Erythroblast (primary cell): ENCODE measurements at places on chromosomes 6 and 20.

- DNase-seq: no peak
Measured at GRCh38 chr20:59576216-59576953, 28.0 kb upstream of the PHACTR3 start.

DNA sequence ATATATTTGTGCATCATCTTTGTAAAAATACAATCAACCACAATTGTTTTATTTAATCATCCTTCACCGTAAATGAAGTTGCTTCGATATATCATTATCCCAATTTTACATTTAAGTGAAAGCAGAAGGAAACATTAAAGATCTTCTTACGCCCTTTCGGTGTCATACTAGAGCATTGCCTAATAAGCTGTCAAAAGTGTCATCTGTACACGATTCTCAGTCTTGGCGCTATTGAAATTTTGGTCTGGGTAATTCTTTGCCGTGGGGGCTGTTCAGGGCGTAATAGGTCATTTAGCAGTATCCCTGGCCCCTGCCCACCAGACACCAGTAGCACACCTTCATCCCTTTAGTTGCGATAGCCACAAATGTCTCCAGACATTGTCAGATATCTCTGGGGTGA is 40.4 kb upstream of the TMEM170B start:
- no peak for DNase-seq

DNA sequence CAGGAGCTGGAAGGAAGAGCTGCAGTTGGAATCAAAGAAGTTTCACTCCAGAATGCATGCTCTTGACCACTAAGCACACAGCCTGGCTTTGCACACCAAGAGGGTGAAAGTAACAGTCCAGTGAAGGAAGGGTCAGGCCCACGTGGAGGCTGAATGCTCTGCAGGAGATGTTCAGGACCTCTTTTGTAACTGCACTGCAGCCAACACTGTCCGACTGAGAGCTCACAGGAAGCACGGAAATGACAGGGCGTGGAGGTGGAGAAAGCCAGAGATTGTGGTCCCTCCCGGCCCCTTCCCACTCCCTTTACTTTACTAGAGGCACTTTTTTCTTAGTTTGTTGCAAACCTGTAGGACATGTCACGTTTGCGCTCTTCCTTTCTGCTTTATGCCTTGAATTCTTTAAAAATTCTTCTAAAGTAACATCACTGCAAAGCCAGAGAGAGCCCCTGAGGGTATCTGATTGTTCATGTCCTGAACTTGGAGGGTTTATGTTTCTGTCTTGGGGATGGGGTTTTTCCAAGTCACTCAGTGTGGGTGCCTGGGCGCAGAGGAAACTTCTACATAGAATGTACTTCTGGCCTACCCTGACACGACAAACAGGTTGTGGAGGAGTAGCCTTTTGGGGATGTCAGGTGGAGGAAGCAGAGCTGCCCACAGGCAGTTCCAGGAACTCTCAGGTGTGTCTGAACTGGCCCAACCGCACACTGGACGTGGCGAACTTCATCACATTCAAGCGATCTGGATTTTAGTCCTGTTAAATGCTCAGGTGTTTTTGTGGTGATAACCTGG is 40.9 kb downstream of the JAG1 start:
- DNase-seq: no peak

- DNase-seq: peak; percentile 60
Measured at GRCh38 chr6:56902641-56903464, 52.1 kb upstream of the BEND6 start.
